Posterior vena cava (tissue), 2 donors: ENCODE measurements at places on chromosomes 3 and 15. TPM values are rescaled to one million over a fixed set of nuclear protein-coding genes. Genes with fewer than 3 reads are reported as not detected.

Gene ZNF620
- 3.6 TPM for total RNA-seq

Gene ERC2
- total RNA-seq: 0.14 TPM

Gene TTLL13
- not detected for total RNA-seq

Gene HHATL
- 1.0 TPM for total RNA-seq

Gene IL17RC
- 41.1 TPM for total RNA-seq

Gene MINAR1
- total RNA-seq: 0.76 TPM

Gene TMCO5A
- not detected for total RNA-seq

- DNase-seq: no peak
Observed at GRCh38 chr3:132253262-132253878, 63.8 kb upstream of the ACP3 start.

- no peak for DNase-seq
Observed at GRCh38 chr3:122536632-122537001, 21.9 kb upstream of the KPNA1 start.

DNA sequence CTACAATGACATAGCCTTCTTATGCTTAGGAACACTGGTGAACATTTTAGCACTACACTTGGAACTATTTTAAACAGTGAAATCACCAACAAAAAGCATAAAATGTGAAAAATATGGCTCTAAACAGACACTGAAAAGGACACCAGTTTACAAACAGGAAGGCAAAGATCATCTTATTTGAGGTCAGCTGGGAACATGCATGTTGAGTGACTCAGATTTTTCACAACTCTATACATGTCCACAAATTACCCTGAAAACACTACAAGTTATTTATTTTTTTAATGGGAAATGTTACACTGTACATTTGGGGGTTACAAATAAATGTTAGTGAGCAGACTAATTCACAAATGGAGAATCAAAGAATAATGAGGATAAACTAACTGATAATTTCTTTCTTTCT lies 12.5 kb upstream of the GK5 start:
- DNase-seq: no peak

- no peak for DNase-seq
Observed at GRCh38 chr3:184145111-184145524, 10.0 kb downstream of the EIF2B5 start.

- peak; percentile 24 for DNase-seq
Observed at GRCh38 chr3:10235551-10235950, 12.7 kb upstream of the TATDN2 start.

DNA sequence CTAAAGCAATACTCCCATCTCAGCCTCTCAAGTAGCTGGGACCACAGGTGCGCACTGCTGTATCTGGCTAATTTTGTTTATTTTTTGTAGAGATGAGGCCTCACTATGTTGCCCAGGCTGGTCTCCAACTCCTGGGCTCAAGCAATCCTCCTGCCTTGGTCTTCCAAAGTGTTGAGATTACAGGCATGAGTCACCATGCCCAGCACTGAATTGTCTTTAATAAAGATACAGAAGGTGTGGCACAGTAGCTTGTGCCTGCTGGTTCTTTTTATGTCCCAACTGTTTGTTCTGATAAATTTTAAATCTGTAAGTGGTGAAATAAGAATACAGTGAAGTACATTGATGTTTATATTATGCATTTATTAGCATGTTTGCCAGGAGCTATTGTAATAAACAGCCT lies 20.6 kb upstream of the TRAK1 start:
- DNase-seq: no peak

DNA sequence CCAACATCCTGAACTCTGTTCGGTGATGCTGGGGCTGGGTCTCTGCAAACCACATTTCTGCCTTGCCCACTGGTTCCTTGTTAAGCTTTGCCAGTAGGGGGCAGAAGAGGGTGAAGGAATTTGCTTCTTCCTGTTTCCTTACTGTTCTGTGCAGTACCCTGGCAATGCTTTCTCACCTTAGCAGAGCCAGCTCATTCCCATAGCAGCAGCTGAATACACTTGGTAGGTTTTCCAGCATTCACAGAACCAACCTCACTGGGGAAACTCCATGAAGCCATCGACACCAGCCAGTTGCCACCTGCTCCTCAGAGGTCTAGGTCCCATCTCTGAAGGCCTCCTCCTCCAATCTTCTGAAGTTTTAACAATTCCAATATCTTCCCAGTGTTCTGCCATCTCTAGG lies 308.4 kb downstream of the PDCD6IP start:
- DNase-seq: no peak

- no peak for DNase-seq
Observed at GRCh38 chr15:52162260-52162659, 28.9 kb downstream of the GNB5 start.

DNA sequence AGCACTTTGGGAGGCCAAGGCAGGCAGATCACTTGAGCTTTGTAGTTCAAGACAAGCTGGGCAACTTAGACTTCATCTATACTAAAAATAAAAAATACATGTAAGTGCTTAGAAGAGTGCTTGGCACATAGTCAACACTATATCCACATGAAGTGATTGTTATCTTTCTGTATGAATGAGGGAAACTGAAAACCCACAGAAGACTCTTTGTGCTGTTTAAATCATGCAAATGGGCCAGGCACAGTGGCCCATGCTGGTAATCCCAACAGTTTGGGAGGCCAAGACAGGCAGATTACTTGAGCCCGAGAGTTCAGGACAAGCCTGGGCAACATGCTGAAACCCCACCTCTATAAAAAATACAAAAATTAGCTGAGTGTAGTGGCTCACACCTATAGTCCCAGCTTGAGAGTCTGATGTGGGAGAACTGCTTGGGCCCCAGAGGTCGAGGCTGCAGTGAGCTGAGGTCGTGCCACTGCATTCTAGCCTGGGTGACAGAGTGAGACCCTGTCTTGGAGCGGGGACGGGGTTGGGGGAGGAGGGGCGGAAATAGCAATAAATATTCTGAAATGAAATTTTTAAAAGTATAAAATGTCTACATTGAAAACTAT lies 129.7 kb downstream of the NR2E3 start:
- no peak for DNase-seq

- DNase-seq: no peak
Observed at GRCh38 chr3:71456156-71456555, 127.4 kb downstream of the FOXP1 start.
